Activated CD4-positive, alpha-beta memory T cell treated with anti-CD3 and anti-CD28 coated beads for 36 hours (primary cell): ENCODE measurements at places on chromosomes 6 and 20. TPM values are rescaled to one million over a fixed set of nuclear protein-coding genes. Genes with fewer than 3 reads are reported as not detected.

DNA sequence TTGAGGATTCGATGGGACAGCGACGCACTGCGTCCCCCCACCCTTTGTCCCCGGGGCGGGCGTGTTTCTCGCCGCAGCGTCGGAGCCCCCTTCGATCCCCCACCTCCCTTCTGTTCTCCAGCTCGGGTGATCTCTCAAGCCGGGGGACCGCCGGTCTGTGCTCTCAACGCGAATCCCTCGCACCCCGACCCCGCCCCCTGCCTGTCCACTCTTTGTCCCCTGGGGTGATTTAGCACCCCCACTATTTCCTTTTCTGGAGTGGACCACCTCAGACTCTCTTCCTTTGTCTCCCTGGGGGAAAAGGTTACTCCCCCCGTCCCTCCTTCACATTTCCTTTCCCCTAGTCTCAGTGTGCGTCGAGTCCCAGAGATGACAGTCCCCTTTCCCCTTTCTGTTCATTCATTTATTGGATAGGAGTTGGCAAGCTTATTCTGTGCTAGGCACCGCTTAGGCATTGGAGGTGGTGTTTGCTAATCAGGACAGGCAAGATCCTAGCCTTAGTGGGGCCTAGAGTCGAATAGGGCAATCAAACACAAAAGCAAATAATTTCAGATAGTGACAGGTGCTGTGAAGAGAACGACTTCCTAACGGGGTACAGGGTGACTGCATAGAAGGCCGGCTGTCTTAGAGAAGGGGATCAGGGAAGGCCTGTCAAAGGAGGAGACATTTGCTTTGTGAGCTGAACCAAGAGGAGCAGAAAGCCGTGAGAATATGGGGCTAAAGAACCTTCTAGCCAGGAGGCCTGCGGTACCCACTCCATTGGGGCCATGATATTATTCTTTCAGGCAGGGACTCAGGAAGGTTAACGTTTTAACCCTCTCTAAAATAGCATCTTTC lies 741 bp downstream of the PTPN1 start:
- peaks cover 30% of the 10 kb centered on the region for H3K36me3 ChIP-seq
- no peak for DNase-seq
- H3K4me1 ChIP-seq, result peaks cover 46% of the 10 kb centered on the region
- no peaks in the 10 kb centered on the region for H3K27me3 ChIP-seq

- peak within 1 kb of the TSS; percentile 95 for H3K27ac ChIP-seq
- H3K4me1 ChIP-seq, result peaks cover 47% of the 10 kb centered on the region
- peak within 1 kb of the TSS; percentile 69 for H3K4me3 ChIP-seq
- no peaks in the 10 kb centered on the region for H3K27me3 ChIP-seq
- peak; percentile 66 for DNase-seq
- peaks cover 9% of the 10 kb centered on the region for H3K36me3 ChIP-seq
Measured at GRCh38 chr6:41200901-41201763, at the start of gene TREML2. Gene TREML2 (minus strand): TSS chr6:41201149. CDS start chr6:41201008, 141 bp downstream.

Gene TREML2
- 7.4 TPM for total RNA-seq

DNA sequence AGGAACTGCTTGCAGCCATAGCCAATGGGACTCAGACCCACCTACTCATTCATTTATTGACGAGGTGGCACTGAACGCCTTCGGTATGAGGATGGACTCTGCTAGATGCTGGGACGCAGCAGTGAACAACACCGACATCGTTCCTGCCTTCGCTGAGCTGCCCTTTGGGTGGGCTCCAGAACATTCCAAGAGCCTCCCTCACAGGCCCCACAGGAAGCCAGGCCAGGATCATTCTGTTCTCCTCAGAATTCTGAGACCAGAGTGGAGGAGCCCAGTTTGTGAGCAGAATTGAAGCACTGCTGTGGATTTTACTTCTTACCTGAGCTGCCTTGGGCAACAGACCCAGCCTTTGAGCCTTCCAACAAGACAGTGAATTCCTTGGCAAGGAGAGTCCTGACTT lies 82.1 kb downstream of the KCNB1 start:
- H3K27ac ChIP-seq, result no peak overlapping the region
- no peak overlapping the region for H3K4me3 ChIP-seq
- DNase-seq, result no peak

DNA sequence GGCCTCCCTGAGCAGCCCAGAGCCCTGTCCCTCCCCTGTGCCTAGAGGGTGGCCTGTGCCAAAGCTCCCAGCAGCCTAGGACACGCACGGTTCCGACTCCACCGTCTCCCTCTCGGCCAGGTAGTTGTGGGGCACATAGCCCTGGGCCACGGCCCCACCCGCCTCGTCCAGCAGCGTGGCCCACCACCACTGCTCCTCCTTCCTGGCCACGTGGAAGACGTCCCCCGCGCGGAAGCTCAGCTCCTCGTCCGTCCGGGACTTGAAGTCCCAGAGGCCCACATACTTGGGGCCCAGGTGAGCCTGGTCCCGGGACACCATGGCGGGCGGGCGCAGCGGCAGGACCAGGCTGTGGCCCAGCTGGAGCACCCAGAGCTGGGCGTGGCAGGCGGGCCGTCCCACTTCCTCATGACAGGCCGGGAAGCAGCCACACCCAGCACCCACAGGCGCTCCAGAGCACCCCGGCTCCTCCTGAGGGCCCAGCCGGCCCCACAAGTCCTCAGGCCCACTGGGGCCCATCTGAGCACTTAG lies at the start of gene PTK6:
Gene PTK6, minus strand, starts transcription at position 380 of the 528 bp plus-strand sequence. Its CDS starts 62 bp downstream, at position 318.
- peak within 1 kb of the TSS; percentile 66 for H3K4me3 ChIP-seq
- peaks cover 13% of the 10 kb centered on the region for H3K4me1 ChIP-seq
- peak within 1 kb of the TSS; percentile 80 for H3K27ac ChIP-seq
- no peaks in the 10 kb centered on the region for H3K36me3 ChIP-seq
- no peaks in the 10 kb centered on the region for H3K27me3 ChIP-seq

DNA sequence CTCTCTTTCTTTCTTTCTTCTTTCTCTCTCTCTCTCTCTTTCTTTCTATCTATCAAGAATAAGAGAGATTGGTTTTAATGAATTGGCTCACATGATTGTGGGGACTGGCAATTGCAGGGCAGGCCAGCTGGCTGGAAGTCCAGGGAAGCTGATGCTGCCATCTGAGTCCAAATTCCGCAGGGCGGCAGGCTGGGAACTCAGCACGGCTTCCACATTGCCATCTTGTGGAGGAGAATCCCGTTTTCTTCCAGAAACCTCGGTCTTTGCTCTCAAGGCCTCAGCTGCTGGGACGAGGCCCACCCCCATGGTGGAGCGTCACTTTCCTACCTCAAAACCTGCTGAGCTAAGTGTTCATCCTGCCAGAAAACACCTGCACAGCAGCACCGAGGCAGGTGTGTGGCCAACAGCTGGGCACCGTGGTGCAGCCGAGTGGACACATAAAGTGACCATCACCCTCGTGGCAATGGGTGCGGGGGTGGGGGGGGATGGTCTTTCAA lies 58.8 kb upstream of the SLCO4A1 start:
- no peaks in the 10 kb centered on the region for H3K36me3 ChIP-seq
- DNase-seq, result no peak
- H3K27ac ChIP-seq, result no peak overlapping the region

DNA sequence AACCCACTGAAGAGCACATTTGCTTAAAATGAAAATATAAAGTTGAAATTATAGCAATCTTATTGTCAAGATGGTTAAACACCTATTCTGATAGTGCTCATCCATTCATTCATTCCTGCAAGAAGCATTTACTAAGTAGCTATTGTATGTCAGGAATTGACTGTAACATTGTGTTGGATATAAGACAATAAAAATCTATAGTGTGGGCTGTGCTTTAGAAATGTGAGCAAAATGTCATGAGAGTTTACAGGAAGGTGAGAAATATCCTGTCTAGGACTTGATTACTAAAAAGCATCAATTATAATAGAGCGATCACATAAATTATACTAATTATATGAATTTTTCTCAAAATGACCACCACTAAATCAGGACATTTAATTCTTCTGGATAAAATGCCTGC lies 123.0 kb downstream of the HAO1 start:
- no peak overlapping the region for H3K27ac ChIP-seq
- H3K4me3 ChIP-seq, result no peak overlapping the region
- H3K27me3 ChIP-seq, result no peaks in the 10 kb centered on the region
- H3K36me3 ChIP-seq, result no peaks in the 10 kb centered on the region

- DNase-seq, result no peak
- peak overlapping the region; percentile 85 for H3K4me3 ChIP-seq
- H3K27me3 ChIP-seq, result no peaks in the 10 kb centered on the region
- peaks cover 59% of the 10 kb centered on the region for H3K4me1 ChIP-seq
- peaks cover 26% of the 10 kb centered on the region for H3K36me3 ChIP-seq
- H3K27ac ChIP-seq, result peak overlapping the region; percentile 95
Measured at GRCh38 chr6:4021854-4022695, 56.9 kb downstream of the FAM217A start.
